ENCODE measurements at places on chromosomes 5 and 9. TPM values are rescaled to one million over a fixed set of nuclear protein-coding genes. Genes with fewer than 3 reads are reported as not detected.

The IFNA2 gene
- not detected for total RNA-seq

The SCGB3A2 gene
- total RNA-seq = not detected

The SLC36A1 gene
- 18.0 TPM for total RNA-seq

The FOXD4 gene
- total RNA-seq = 1.6 TPM

The ZNF354C gene
- 42.2 TPM for total RNA-seq

The MEIKIN gene
- total RNA-seq = 0.46 TPM

The DIPK1B gene
- total RNA-seq = 37.4 TPM

The PTRH1 gene
- 11.1 TPM for total RNA-seq

The DMRTA1 gene
- 0.92 TPM for total RNA-seq

The SGCD gene
- total RNA-seq = 12.5 TPM

The SLC34A1 gene
- total RNA-seq = not detected

The PCDHB13 gene
- 10.8 TPM for total RNA-seq

The CDH6 gene
- 43.4 TPM for total RNA-seq

The PCDHA9 gene
- 11.3 TPM for total RNA-seq

The GLE1 gene
- 21.9 TPM for total RNA-seq
